Pancreas (tissue), 10 donors: ENCODE measurements at places on chromosomes 1 and 21. TPM values are rescaled to one million over a fixed set of nuclear protein-coding genes. Genes with fewer than 3 reads are reported as not detected.

DNA sequence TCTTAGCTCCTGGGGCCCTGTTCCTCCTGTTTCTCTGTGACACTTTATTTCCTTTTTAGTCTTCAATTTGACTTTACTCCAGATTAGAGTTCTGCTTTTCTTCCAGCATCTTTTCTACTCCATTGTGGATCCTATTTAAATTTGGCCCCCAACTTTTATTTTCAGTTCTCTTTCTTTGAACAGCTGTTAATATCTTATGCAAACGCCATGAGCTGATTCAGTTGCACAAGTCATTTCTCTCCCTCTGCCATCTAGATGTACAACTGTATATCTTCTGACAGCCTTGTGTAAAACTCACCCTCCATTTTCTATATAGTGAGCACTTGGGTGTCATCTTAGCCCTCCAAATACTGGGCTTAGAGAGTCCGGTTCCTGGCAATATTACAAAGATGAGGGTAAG, 42.2 kb downstream of the SPATA17 start:
- H3K4me3 ChIP-seq, result no peak overlapping the region
- H3K4me1 ChIP-seq, result no peaks in the 10 kb centered on the region
- no peaks in the 10 kb centered on the region for H3K36me3 ChIP-seq
- DNase-seq, result no peak

GRCh38 chr21:18902660-18903059, 499.1 kb upstream of the TMPRSS15 start:
- DNase-seq, result no peak
- no peak overlapping the region for H3K27ac ChIP-seq
- no peak overlapping the region for H3K4me3 ChIP-seq
- no peaks in the 10 kb centered on the region for H3K27me3 ChIP-seq
- H3K4me1 ChIP-seq, result no peaks in the 10 kb centered on the region

DNA sequence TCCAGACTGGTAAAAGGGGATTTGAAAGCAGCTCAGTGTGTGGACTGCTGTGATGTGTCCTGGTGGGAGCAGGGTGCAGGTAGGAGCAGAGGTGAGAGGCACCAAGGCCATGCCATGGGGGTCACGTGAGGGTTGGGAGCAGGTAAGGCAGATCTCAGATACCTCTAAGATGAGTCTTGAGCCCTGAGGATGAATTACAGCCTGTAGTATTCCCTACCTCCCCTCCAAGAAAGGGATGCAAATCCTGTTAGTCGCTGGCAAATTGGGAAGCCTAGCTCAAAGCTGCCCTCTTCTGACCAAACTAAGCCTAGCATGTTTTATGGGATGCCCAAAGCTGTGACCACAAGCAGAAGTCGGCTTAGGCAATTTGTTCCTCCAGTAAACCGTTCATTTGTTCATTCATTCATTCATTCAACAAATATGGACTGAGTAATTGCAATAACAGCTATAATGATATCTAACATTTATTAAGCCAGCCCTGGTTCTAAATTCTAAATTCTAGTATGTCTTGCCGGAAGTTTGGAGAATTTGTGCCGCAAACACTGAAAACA, 3.9 kb upstream of the NUAK2 start:
- H3K4me1 ChIP-seq, result peaks cover 4% of the 10 kb centered on the region
- no peak overlapping the region for H3K27ac ChIP-seq
- peak; percentile 61 for DNase-seq
- H3K4me3 ChIP-seq, result no peak overlapping the region
- H3K27me3 ChIP-seq, result no peaks in the 10 kb centered on the region
- H3K36me3 ChIP-seq, result no peaks in the 10 kb centered on the region

CD101 gene
- total RNA-seq, result 1.0 TPM

- no peaks in the 10 kb centered on the region for H3K27me3 ChIP-seq
- H3K4me3 ChIP-seq, result no peak overlapping the region
- H3K36me3 ChIP-seq, result no peaks in the 10 kb centered on the region
- H3K4me1 ChIP-seq, result no peaks in the 10 kb centered on the region
Observed at GRCh38 chr1:199404191-199404590, 623.3 kb upstream of the NR5A2 start.

- no peaks in the 10 kb centered on the region for H3K36me3 ChIP-seq
- no peaks in the 10 kb centered on the region for H3K27me3 ChIP-seq
- no peak for DNase-seq
- no peak overlapping the region for H3K27ac ChIP-seq
- H3K4me3 ChIP-seq, result no peak overlapping the region
Observed at GRCh38 chr1:14794136-14794768, 195.8 kb downstream of the KAZN start.

SYPL2 gene
- 3.3 TPM for total RNA-seq

DNA sequence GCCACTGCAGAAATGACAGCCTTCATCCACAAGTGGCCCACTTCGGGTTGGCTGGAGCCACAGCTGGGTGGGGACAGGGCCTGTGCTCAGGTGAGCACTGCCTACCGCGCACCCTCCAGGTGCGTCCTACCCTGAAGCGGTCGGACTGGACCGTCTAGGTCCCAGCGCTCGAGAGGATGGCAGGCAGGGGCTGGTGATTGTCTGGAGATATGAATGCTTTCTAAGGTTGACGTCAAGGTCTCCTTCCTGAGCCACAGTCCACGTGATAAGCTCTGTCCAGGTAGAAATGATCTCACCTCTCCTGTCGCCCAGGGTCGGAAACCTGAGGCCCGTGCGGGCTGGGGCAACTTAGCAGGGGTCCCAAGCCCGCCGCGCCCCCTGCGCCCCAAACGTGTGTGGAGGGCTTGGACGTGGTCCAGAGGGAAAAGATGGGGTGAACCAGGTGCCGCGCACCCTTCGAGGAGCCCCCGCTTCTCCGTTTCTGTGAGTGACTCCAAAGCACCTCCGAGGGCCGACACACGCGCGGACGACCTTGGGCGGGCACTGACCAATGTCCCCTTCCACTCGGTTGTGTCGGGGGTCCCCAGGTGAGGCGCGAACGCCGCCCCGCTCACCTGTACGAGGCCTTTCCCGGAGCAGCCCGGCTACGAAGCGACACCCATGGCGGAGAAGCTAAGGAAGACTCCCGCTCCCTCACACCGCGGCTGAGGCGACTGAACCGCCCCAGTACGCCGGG, 853 bp upstream of the DOP1B start:
- H3K36me3 ChIP-seq, result no peaks in the 10 kb centered on the region
- H3K27ac ChIP-seq, result peak overlapping the region; percentile 90
- no peaks in the 10 kb centered on the region for H3K4me1 ChIP-seq
- DNase-seq, result peak; percentile 73
- no peaks in the 10 kb centered on the region for H3K27me3 ChIP-seq
- peak overlapping the region; percentile 56 for H3K4me3 ChIP-seq
